ENCODE measurements at places on chromosomes 16 and 17.

DNA sequence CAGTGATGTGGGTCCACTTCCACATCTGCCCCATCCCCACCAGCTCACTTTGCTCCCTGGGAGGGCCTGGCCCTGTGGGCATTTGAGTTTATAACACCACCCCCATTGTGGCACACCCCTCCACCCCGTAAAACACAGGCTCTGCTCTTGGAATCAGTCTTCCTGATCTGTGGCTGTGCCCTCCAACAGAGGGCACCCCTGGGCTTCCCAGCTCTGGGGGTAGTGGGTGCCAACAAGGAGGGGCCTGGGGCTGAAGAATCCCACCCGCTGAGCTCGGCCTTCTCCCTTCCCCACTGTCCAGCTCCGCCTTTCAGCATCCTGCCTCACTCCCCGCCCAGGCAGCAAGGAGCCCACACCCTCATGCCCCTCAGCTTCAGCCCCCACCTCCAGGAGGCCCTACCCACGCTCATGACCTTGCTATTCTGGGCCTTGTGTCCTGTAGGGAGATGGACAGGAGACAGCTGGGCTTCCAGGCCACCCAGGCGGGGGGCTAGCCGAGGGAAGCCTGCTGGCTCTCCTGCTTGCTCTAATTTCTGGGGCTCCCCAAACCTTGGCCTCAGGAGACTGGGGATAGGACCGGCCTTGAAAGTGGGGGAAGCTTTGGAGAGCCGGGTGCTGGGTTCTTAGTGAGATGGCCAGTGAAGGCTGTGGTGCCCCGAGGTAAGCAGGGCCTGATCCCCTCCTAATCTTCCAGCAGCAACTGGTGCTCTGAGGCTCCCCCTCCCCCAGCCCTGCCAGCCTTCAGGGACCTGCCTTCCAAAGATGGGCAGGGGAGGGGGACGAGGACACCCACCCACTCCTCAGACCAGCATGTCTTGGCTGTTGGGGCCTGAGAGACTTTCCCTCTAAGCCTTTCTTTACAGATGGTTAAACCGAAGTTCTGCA is 2.9 kb upstream of the ATP2A1 start:
- DNase-seq: no peak

DNA sequence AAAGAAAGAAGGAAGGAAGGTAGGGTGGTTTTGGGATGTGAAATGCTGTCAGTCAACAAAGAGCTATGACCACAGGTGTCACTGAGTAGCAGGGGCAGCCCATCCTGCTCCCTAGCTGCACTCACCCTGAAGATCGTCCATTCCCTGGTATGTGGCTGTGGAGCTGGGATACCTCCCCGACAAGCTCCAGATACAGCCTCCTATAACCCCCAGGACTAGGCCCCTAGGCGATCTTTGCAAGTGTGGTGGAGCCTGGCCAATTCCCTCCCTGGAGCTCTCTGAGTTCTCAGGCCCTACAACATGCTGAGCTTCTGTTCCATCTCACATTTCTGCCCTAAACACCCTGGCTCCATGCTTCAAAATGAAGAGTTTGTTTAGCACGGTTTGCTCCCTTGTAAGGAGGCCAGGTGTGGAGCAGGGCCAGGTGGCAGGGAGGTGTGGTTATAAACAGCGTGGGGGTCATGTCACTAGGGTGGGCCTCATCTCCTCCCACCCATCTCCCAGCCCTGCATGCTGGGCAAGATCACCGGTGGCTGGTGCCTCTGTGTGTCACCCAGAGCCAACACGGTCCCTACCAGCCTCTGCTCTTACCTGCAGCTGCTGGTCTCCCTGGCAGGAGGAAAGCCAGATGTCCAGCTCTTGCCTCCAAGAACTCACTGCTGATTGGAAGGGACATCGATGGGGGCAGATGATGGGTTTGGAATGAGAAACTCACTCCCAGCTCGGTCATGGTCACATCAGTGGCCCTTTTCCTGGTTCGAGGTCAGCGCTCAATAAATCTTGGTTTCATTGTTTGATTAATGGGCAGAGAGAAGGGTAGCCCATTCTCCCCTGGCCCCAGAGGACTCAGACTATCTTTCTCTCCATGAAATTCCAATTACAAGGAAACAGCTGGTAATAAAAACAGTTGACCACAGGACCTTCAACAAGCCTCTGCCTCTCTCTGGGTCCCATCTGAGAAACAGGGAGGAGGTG is 511.0 kb upstream of the CDH5 start:
- no peak for DNase-seq

DNA sequence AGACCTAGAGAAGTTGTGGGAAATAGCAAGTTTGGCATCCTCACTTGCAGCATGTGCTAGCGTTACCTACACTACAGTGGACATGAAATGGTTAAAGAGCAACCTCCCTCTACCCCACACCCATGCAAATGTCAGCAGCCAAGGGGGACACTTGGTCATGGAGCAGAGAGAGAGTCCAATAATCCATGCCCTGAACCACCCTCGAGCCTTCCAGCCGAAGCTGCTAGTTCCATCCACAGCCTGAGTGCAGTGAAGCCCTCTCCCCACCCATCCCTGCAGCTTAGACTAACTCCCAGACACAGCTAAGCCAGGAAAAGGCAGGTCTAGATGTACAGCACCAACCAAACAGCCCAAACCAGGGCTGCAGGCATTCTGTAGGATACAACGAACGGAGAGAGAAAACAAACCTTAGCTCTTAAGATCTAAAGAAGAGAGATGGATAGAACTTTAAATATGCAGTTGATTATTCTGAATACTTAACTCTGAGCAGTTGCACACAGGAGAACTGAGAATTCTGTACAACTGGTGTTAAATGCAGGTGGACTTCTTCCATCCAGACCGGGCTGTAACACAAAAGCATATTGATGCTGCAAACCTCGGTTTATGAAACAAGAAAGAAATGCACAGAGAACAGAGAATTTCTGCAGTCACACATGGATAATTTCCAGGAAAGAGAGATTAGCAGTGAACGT is 93.8 kb downstream of the SALL1 start:
- DNase-seq: no peak

- no peak for DNase-seq
Measured at GRCh38 chr16:15398618-15399316, 3.2 kb downstream of the MPV17L start.

- DNase-seq: peak; percentile 95
Measured at GRCh38 chr17:75749545-75750389, 15.2 kb downstream of the GALK1 start.

DNA sequence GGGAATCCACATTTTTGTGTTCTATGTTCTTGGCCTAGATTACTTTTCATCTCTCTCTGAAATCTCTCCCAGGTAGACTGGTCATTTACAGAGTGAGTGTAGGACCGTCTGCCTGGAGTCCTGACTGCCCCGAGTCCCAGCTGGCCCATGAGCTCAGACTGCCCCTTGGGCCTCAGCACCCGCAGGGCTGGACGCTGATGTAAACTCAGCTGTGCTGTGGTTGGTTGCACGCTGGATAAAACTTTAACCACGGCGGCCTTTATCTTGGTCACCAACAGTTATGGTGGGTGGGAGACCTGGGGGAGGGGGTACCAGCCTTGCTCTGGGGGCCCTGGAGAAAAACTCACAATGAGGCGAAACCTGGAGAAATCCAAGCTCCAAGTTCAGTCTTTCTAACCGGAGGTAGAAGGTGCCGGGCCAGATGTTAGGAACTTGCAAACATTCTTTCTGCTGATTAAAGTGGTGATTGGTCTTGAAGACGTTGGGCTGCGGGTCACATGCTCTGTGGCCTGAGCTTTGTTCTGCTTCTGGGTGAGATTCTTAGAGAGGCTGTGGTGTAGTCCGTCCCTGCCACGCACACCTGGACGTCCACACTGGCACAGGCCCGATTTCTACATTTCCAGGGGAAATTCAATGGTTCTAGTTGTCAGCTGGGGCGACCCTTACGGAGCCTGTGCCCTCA is 6.9 kb downstream of the METRNL start:
- DNase-seq: no peak

DNA sequence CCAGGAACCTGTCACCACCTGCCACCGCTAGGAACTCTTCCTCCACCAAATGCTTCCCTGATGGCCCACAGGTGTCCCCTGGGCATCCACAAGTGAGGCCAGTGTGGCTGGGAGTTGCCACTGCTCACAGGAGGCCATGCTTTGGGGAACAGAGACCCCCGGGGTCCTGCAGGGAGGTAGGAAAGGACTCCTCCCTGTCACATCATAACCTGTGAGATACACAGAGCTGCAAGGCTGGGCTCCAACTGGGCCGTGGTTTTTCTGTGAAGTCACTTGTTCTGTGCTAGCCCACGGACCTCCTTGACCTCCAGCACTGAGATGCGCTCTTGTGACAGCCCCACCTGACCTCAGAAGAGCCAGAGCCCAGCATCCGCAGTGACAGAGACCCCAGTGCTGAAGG is 311.2 kb downstream of the C16orf95 start:
- no peak for DNase-seq

DNA sequence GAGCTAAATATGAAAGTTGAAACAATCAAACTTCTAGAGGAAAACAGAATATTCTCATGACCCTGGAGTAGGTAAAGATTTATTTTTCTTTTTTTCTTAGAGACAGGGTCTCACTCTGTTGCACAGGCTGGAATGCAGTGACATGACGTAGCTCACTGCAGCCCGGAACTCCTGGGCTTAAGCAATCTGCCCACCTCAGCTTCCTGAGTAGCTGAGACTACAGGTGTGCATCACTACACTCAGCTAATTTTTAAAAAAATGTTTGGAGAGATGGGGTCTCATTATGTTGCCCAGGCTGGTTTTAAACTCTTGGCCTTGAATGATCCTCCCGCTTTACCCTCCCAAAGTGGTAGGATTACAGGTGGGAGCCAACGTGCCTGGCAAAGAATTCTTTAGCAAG is 15.5 kb downstream of the IKZF3 start:
- DNase-seq: no peak

- DNase-seq: no peak
Measured at GRCh38 chr17:31391496-31391949, at the start of gene RAB11FIP4. Gene RAB11FIP4 (plus strand): TSS chr17:31391675. CDS start chr17:31391853, 178 bp downstream.

DNA sequence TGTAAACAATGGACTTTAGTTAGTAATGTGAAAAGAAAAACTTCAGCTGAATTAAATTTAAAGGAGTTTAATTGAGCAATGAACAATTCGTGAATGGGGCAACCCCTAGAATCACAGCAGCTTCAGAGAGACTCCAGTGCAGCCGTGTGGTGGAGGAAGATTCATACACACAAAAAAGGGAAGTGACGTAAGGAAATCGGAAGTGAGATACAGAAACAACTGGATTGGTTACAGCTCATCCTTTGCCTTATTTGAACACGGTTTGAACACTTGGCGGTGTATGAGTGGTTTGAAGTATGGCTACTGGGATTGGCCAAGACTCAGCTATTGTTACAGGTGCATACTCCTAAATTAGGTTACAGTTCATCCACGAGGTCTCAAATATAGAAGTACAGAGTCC is 460.4 kb upstream of the ASIC2 start:
- DNase-seq: no peak

DNA sequence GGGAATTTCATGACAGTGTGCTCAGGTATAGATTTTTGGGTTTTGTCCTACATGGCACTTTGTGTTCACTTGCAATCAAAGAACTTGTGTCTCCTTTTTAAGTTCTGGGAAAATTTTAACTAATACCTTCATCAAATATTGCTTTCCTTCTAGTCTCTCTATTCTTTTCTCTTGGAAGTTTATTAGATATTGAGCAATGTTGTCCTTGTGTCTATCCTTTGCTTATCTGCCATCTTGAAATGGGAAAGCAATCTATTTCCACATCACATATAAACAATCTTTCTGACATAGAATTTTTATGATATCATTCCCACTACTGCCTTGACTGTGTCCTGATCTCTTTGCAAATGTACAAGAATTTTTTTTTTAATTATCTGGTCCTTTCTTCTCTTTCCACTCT is 4.4 kb upstream of the ABCA9 start:
- no peak for DNase-seq

DNA sequence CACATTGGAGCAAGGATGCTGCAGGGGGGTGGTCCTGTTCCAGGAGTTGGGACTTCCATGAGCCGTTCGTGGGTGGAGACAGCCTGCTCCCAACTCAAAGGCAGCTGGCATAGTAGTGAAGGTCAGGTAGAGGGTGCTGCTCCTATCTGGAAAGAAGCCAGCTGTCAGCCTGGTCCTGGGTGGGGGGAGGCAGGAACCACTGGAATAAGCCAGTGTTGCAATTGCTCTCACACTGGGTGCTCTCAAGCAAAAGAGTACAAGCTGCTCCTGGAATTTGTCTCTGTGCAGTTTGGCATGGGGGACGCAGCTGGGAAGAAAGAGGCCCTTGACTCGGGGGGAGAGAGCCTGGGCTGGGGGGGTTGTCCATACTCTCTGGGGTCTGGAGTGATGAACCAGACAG is 8.7 kb downstream of the CACNG5 start:
- DNase-seq: no peak
